ENCODE measurements at places on chromosomes 7 and 10.

GRCh38 chr10:59360605-59361405, 1.5 kb downstream of the FAM13C start:
- no peak for DNase-seq

GRCh38 chr7:116626886-116627285, 45.1 kb upstream of the MET start:
- DNase-seq, result no peak

DNA sequence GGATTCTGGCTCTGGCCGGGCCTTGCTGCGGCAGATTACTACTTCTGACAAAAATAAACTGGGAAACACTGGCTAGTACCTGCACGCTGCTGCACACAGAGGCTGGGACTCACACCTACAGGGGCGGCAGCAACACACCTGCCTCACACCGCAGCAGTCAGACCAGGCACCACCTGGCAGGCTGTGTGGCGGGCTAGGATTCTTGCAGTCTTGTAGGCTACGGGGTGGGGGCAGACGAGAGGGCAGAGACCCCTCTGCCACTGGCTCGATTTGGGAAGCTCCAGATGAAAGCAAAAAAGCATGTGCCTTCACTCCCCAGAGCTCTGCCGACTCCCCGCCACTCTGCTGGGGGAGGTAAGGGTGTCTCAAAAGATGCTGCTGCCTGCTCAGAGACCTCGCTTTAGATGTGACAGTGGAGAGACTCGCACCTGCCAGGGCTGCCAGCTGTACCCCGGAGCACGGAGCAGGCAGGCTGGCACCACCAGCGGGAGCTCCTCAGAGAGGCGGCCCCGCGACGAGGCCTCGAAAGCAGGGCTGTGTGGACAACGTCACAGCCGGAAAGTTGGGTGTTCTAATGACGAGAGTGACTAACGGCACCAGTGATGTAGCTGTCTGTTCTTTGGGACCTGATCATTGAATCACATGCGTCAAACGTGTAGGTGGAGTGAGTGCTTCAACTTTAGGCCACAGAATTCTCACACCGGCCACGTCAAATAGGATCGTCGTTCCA, 250.5 kb downstream of the ZMYND11 start:
- DNase-seq, result no peak

DNA sequence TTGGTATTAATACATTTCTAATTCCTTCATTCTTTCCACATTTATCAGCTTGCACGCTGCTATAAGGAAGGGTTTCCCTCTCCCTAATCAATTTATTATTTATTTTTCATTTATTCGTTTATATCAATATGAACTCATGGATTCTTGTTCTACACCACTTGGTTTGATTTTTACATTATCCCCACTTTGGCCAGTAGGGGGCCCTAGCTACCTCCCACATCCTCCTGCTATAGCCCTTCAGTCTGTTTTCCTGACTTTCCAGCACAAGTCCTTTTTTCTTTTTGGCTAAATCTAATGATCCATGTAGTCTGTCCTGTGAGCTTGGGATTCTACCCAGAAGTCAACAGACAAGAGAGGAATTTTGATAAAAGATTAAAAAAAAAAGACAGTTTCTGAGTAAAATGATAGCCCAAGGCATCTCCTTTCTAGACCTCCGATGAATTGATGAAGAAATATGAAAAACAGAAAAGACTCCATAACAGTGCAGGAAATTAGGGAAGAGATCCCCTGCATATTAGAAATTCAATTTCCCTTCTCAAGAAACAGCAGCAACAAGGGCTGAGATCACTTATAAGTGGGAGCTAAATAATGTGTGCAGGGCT, 47.7 kb downstream of the LYZL2 start:
- no peak for DNase-seq

- no peak for DNase-seq
These were observed 2.9 kb downstream of the INPP5A start for GRCh38 chr10:132540456-132540855.

DNA sequence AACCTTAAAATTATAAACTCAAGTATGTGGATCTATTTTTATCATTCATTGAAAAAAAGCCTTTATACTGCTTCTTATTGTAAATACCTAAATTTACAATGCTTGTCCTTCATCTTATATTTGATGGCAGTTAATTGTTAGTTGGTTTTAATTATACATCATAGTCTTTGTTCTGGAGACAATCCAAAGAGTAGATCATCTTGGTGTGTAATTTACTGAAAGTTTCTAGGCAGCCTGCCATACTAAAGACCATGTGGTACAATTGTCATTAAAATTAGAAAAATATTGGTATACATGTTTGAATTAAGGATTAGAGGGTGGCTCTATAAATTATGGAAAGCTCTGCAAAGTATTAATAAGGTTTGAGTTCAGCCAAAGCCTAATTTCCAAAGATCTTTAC, 231.4 kb downstream of the KCND2 start:
- DNase-seq, result no peak

DNA sequence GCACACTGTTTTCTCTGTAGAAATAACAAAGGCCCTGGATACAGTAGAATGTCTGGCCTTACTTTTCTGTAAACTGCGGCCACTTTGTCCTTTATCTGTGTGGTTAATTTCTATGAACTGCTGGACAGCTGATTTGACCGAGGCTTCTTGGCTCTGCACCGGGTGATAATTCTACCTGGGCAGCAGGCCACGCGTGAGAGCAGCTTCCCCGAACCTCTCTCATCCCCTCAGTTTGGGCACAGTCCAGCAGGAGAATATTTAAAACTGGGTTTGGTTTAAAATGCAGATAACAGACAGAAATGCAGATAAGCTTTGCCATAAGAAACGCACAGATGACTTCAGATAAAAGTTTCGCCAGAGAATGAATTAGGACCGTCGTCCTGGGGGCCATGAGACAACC, 81.0 kb downstream of the CELF2 start:
- no peak for DNase-seq

DNA sequence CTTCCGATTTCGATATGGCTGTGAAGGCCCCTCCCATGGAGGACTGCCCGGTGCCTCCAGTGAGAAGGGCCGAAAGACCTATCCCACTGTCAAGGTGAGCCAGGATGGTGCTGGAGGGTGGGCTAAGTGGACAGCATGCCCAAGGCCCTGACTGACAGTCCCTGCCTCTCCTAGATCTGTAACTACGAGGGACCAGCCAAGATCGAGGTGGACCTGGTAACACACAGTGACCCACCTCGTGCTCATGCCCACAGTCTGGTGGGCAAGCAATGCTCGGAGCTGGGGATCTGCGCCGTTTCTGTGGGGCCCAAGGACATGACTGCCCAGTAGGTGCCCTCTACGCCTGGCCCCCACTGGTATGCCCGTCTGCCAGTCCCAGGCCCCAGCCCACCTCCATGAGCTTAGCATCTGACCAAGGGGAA, 1.2 kb downstream of the NFKB2 start:
- DNase-seq, result no peak

GRCh38 chr7:123022576-123022975, 27.1 kb upstream of the TAS2R16 start:
- no peak for DNase-seq

- DNase-seq, result no peak
These were observed 179.4 kb downstream of the CPEB3 start for GRCh38 chr10:92111336-92111939.

DNA sequence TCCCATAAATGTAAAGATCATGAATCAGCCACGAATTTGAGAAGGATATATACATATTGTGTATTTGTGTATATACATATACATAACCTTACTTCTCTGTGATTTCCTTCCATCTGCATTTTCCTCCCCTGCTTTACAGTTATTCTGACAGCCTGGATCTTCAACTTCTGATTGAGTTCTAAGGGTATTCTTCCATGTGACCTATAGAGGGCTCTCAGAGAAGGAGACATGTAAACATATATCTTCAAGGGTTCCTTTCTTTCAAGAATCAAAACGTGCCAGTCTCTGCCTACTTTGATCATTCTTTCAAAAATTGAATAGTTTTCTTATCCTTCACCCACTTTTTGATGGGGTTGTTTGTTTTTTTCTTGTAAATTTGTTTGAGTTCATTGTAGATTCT, 453.7 kb upstream of the POT1 start:
- DNase-seq, result no peak

DNA sequence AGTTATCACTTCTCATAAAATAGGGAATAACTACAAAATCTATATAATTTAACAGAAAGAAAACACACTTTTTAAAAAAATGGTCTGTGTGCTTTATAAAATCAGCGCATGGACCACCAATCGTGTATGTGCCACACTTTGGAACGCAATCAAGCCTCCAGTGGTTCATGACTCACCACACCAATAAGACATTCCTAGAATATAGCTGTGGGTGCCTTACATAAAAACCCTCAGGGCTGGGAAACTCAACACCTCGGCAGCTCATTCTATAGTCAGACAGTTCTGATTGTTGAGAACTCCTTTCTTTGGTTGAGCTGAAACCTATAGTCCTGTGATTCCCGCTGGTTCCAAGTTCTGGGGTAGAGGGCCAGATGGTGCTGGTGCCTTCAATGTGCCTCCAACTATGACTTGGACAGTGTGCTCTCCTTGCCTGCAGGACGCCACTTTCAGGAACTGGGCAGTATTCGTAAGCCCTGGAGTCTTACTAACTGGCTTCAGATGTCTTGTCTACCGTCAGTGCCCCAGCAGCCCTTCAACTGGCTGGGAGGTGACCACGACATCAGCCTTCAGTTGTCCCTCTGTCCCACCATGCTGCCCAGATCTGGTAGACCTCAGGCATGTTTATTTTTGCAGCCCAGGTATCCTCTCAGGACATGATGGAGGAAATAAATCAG, 135.7 kb upstream of the GDF10 start:
- DNase-seq, result no peak

DNA sequence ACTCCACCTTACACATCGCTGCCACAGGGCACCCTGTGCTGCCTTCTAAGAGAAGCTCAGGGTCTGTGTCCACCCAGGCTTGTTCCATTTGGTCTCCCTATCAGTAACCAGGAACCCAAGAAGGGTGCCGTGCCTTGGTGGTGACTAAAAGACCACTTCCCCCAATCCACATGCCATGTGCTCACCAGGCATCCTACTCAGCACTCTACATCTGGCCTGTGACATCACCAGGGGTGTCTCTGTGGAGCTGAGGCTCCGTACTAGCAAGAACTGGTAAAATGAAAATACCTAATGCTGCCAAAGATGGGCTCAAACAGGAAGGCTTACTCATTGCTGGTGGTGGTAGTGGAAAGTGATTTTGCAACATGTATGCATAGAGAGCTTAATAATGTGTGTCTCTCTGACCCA, 19.0 kb upstream of the C10orf71 start:
- no peak for DNase-seq

- DNase-seq, result no peak
These were observed 23.9 kb upstream of the HDAC9 start for GRCh38 chr7:18471476-18472160.

DNA sequence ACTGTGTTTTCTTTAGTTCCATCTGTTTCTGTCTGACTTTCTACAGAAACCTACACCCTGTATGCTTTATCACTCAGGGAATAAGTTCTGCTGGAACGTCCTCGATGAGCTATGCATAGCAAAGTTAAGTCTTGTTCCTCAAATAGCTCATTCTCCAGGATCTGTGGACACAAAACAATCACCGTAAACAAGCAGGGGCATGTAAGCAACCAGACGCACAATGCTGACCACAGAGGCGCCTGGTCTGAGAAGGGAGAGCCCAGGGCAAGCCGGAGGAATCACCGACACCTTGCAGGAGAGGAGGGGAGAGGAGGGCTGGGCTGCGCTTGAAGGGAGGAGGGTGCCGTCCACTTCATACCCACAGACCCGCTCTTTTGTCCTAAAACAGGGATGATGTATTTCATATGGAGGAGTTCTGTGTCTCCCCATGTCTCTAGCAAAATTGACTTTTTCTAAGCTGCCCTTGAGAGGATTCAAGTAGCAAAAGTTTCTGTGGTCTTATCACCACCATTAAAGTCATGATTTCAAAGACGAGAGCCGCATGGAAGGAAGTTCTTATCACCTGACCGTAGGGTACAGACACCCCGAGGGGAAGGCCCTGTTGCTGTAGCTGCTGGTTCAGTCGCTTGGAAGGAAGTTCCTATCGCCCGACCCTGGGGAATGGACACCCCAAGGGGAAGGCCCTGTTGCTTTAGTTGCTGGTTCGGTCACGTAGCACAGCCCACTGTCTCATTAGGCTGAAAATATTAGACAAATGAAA, 14.3 kb downstream of the CALML3 start:
- DNase-seq, result no peak

GRCh38 chr7:14760730-14761478, 141.6 kb downstream of the DGKB start:
- no peak for DNase-seq

GRCh38 chr7:5591278-5591874, 167.7 kb upstream of the TNRC18 start:
- DNase-seq, result no peak

DNA sequence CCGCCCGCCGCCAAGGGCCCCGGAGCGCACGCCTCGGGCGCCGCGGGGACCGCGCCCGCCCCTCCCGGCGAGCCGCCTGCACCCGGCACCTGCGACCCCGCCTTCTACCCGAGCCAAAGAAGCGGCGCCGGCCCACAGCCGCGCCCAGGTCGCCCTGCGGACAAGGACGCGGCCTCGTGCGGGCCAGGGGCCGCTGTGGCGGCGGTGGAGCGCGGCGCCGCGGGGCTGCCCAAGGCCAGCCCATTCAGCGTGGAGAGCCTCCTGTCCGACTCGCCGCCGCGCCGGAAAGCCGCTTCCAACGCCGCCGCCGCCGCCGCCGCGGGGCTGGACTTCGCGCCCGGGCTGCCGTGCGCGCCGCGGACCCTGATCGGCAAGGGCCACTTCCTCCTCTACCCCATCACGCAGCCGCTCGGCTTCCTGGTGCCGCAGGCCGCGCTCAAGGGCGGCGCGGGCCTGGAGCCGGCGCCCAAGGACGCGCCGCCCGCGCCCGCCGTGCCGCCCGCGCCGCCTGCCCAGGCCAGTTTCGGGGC, 3.5 kb downstream of the UNCX start:
- DNase-seq, result no peak

DNA sequence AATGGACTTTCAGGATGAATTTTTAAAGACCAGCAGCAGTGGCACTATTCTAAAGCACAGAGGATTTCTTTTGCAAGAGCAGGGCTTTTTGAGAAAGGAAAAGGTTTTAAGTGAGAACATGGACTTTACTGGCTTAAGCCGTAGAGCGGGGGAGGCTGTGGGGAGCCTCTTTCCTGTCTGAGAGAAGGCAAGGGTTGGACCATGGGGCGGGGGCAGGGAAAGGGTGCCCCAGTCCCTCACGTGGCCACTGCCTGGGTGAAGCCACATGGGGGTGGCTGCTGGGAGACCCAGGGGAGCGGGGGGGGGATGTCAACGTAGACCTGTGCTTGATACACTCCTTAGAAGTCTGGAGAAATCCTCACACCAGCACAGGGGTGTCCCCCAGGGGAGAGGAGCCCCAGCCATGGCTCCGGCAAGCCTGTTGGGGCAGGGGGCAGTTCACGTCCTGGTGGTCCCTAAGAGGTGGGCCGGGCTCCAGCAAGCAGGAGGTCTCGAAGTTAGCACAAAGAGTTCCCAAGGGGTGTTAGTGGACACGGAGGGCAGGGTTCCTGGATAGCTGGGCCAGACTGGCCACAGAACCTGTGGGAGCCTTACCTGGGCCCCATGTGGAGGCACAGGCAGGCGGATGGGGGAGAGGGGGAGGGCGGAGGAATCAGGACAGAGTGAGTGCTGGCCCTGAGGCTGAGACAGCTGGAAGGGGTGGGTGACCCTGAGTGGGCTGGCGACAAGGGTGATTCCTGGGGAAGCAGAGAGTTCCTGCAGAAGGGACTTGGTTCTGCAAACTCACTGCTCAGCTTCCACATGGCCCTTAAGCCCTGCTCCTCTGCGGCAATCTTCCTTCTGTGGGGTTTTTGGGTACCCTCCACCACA, 36.9 kb upstream of the ELFN1 start:
- no peak for DNase-seq

Data from activated T-helper 1 cell treated with anti-CD3 and anti-CD28 coated beads, Interleukin-12 subunit alpha, Interleukin-12 subunit beta, Interleukin-2, Interleukin-4 antibody, amounts not matched to agents 30 ng/mL and 10 ng/mL and 1 ng/mL, durations not matched to agents 14 hours and 24 hours and 36 hours (primary cell).